ENCODE measurements at places on chromosomes 2 and 18.

- no peak for DNase-seq
Measured at GRCh38 chr2:193980599-193980998, 1676.4 kb upstream of the SLC39A10 start.

DNA sequence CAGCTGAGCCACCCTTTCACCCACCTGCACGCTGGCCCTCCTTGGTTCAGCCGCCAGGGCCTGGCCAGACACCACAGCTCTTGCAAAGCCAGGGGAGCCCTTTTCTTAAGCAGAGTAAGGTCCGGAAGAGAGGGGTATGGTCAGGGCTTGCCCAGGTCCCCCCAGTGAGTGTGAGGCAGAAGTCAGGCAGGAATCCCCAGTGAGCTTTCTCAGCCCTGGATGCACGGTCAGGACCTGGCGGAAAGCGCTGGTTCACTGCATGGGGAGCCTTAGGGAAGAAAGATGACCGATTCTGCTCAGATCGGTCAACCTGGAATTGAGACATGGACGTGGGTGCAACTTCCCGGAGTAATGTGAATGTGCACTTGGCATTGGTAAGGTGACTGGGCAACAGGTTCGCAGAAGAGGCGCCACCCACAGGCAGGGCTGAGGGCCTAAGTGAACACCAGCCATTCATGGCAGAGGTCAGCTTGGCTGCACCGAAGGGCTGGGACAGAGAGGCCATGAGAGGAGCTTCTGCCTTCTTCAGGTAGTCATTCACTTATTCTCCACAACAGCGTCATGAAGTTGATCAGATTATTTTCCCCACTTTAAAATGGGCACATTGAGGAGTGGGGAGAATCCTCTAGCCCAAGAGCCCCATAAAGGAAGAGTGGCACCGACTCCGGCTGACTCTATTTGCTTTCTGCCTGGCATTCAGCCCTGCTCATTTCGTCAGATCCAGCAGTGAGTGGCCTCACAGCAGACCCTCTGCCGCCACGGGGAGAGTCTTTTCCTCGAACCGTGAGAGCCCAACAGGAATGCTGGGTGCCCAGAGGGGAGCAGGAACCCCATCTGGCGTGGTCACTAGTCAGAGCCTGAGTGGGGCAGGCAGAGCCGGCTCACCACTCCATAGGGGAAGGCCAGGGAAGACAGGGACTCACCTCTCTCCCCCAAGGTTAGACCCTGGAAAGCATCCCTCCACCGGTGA, 35.8 kb downstream of the SCTR start:
- DNase-seq, result no peak

GRCh38 chr2:1488851-1489250, 75.6 kb downstream of the TPO start:
- no peak for DNase-seq

DNA sequence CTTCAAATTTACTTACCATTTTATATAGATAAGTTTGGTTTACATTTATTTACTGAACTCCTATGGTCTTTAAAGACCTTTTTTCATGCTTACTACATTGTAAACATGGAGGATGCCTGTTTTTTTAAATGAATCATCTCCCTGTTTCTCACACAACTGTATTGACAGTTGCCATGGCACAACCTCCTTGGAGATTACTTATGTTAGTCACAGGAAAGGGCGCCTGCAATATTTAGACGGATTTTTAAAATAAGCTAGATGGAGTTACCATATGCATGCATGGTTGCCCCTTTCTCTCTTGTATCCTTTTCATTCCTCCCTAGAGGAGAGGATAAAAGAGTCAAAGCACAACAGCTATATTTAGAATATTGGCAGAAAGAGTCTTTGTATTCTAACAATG, 34.8 kb upstream of the CCDC102B start:
- peak; percentile 36 for DNase-seq

- peak; percentile 44 for DNase-seq
Measured at GRCh38 chr2:24771764-24772586, 21.2 kb downstream of the PTRHD1 start.

DNA sequence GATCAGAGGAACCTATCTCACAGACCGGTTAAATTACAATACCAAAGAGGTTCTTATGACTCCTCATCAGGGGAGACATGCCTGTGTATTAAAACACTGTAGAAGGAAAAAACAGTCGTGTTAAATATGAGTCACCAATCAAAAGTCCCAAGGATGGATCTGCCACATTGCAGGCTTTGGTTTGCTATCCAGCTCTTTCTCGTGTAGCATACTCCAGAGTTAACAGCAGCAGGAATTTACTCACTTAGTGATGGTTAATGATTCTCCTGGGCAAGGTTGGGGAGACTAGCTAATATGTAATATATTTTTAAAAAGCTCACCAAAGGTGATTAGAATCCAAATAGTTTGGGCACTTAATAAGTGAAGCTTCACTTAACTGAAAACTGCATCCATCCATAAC, 109.7 kb downstream of the MBD5 start:
- DNase-seq, result peak; percentile 65

DNA sequence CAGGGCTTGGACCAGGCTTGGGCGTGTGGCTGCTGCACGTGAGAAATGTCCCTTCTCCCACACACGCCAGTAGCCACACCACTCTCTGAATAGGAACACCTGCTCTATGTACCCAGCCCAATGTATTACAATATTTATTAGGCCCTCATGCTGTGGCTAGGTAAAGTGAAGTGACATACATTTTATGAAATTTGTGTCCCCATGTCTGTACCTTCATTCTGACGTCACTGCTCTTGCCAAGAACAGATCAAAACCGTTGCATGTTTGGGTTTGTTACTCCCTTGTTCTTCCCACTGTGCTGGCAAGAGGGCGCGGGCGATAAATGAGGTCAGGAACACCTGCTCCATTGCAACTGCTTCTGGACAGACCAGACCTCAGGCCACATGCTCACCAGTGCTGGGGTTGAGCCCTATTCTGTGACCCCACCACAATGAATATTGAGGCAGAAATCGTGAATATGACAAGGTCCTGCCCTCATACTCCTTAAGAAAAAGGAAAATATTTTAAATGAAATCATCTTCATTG, 436.4 kb upstream of the SALL3 start:
- DNase-seq, result no peak

DNA sequence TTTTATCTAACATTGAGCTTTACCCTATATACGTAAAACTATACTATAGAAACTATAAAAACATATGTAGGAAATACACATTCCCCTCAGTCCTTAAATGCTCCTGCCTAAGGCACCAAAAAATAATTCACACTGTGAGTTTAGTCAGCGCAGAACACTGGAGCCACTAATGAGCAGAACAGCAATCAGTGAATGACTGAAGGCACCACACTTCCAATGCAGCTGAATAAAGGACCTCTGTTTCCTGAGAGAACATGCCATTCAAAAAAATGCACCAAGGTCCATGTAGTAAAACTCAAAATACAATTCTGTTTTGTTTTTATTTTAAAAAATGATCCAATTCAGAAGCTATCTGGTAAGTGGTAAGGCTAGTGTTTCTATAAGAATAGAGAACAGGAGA, 1280.6 kb upstream of the NRXN1 start:
- no peak for DNase-seq

DNA sequence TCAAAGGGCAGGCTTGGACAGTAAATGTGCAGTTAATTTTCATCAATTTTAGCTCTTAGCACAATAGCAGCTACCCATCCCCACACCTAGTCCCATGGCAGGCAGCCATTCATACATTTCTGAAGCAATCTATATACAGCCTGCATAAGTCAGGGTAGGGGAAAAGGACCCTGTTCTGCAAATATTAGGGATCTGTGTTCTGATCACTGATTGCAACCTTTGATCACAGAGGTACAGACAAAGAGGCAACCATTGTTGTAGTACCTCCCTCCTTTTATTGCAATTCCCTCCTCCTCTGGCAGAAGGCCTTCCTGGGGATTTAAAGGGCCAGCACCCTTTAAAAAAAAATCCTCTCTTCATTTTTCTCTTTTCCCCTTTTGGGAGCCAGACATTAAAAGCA, 58.3 kb downstream of the KANSL1L start:
- no peak for DNase-seq

GRCh38 chr18:77015169-77015568, 117.4 kb downstream of the MBP start:
- no peak for DNase-seq

DNA sequence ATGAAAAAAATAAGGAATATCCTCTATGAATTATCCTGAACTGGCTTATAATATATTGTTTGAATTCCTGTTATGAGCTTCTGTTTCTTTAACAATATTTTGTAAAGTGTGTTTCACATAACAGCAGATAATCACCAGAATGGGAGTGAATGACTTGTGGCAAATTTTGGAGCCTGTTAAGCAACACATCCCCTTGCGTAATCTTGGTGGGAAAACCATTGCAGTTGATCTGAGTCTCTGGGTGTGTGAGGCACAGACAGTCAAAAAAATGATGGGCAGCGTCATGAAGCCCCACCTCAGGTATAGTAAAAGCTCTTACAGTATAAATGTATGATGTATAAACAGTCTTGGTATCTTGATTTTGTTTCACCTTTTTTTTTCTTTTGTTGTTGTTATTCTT, 5.9 kb downstream of the GEN1 start:
- peak; percentile 22 for DNase-seq

- DNase-seq, result peak; percentile 26
Measured at GRCh38 chr2:74119339-74119738, 28.4 kb downstream of the BOLA3 start.

GRCh38 chr2:222713002-222713401, 41.5 kb downstream of the MOGAT1 start:
- DNase-seq, result no peak

- DNase-seq, result no peak
Measured at GRCh38 chr2:158297120-158297519, 159.4 kb downstream of the CCDC148 start.

DNA sequence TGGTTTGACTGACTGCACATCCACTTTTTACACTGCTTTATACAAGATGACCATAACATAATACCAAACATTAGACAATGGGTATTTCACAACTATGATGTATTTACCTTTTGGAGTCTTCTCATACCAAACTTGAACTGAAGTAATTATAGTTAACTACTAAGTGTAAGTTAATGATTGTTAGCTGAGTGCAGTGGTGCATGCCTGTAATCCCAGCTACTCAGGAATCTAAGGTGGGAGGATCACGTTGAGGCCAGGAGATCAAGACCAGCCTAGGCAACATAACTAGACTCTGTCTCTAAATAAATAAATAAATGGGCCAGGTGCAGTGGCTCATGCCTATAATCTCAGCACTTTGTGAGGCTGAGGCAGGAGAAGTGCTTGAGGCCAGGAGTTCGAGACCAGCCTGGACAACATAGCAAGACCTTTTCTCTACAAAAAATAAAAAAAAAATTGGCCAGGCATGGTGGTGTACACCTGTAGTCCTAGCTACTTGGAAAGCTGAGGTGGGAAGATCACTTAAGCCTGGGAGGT, 44.9 kb upstream of the ORC2 start:
- no peak for DNase-seq

- DNase-seq, result no peak
Measured at GRCh38 chr2:179664972-179665812, 196.2 kb downstream of the ZNF385B start.

- DNase-seq, result no peak
Measured at GRCh38 chr18:13585379-13586153, 140.8 kb downstream of the FAM210A start.

- DNase-seq, result no peak
Measured at GRCh38 chr18:79740521-79741361, 57.0 kb upstream of the KCNG2 start.

- no peak for DNase-seq
Measured at GRCh38 chr18:11578799-11579198, 30.6 kb upstream of the SLC35G4 start.

GRCh38 chr2:11710210-11710609, 36.2 kb upstream of the LPIN1 start:
- peak; percentile 79 for DNase-seq

GRCh38 chr2:86301711-86302202, 35.7 kb downstream of the REEP1 start:
- no peak for DNase-seq

DNA sequence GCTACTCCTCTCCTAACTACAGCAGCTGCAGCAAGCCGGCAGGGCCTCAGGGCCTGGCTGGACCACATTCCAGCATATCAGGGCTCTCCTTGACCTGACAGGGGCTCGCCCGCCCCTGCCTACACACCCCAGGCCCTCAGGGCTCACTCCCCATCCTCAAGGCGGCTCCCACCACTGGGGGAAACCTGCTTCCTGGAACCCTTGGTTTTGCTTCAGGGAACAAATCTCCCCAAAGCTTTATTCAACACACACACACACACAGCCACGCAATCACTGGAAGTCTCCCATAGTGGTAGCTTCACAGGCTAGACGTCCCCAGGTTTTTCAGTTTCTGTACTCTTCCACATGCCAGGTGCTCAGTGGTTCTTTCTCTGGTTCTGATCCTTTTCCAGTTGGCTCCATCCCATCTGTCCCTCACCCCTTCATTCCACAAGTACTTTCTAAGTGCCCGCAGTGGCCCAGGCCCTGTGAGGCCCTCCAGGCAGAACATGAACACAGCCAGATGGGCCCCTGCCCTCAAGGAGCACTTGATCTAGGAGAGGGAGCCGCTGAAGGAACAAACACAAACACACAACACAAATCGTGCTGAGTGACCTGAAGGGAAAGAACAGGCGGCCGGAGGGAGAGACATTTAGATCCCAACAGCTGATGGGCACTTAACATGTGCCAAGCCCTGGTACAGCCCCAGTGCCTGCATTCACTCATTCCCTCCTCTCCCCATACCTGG, 51.1 kb downstream of the TNS1 start:
- DNase-seq, result no peak

GRCh38 chr2:15861898-15862297, 78.5 kb upstream of the MYCN start:
- DNase-seq, result no peak

DNA sequence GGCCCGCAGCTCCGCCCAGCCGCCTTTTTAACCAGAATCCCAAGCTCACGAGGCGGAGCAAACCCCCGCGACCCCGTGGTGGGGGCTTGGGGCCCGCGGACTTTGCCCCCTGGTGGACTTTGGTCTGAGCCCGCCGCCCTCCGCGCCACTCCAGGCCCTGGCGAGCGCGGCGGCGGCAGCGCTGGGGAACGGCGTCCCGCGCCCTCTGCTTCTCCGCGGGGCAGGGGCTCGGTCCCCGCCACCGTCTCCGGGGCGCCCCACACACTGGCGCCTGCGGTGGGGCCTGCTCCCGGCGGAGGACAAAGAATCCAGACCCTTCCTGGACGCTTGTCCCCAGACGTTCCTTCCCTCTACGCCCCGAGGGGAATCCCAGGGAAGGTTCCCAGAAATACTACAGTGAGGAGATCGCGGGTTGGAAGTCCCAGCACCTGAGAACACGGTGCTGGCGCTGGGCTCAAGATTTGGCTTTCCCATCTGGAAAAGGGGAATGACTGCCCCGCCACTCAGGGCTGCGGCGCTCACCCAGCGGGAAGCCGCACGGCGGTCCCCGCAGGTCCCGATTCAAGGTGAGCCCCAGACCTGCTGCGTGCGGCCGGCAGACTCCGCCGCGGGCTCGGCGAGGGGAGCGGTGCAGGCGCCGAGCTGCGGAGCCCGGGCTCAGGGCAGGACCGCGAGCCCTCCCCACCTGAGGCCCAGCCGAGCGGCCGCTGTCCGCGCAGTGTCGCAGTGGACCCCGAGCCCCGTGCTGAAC, at the start of gene HAAO:
TSS of gene HAAO (minus strand) at position 1 of the 751 bp plus-strand sequence. CDS start 47 bp downstream, outside the sequence.
- no peak for DNase-seq

- peak; percentile 17 for DNase-seq
Measured at GRCh38 chr18:64019922-64020756, 50.3 kb downstream of the SERPINB8 start.

GRCh38 chr2:240933966-240934700, 28.0 kb downstream of the CROCC2 start:
- DNase-seq, result no peak

GRCh38 chr2:177281400-177282180, 17.1 kb upstream of the NFE2L2 start:
- no peak for DNase-seq

GRCh38 chr2:74481961-74482800, 617 bp downstream of the CCDC142 start:
- DNase-seq, result peak; percentile 50

GRCh38 chr2:177051278-177051677, 161.3 kb upstream of the HNRNPA3 start:
- DNase-seq, result no peak
